ENCODE measurements at places on chromosomes 6 and 20.
A peak's percentile ranks its signal among the peaks of the same experiment; 100 is the strongest.

DNA sequence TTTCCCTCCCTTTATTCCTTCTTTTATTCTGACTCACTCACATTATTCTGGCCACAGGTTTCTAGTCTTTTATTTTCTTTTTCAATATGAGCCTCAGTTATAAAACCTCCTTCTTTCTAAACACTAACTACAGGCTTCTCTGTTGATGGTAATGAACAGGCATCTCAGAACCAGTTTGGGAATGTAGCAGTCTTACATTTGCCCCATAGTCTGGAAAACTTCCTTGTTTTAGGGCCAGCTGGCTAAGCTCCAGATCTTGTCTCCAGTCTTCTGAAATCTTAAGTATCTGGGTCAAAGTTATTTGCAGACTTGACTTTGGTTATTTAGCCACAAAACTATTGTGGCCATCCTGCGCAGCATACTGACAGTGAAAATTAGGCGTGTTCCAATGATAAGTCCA lies 97.0 kb upstream of the MAN1A1 start:
- no peak for DNase-seq

GRCh38 chr6:151176911-151177770 lies 62.6 kb upstream of the AKAP12 start:
- DNase-seq: no peak

DNA sequence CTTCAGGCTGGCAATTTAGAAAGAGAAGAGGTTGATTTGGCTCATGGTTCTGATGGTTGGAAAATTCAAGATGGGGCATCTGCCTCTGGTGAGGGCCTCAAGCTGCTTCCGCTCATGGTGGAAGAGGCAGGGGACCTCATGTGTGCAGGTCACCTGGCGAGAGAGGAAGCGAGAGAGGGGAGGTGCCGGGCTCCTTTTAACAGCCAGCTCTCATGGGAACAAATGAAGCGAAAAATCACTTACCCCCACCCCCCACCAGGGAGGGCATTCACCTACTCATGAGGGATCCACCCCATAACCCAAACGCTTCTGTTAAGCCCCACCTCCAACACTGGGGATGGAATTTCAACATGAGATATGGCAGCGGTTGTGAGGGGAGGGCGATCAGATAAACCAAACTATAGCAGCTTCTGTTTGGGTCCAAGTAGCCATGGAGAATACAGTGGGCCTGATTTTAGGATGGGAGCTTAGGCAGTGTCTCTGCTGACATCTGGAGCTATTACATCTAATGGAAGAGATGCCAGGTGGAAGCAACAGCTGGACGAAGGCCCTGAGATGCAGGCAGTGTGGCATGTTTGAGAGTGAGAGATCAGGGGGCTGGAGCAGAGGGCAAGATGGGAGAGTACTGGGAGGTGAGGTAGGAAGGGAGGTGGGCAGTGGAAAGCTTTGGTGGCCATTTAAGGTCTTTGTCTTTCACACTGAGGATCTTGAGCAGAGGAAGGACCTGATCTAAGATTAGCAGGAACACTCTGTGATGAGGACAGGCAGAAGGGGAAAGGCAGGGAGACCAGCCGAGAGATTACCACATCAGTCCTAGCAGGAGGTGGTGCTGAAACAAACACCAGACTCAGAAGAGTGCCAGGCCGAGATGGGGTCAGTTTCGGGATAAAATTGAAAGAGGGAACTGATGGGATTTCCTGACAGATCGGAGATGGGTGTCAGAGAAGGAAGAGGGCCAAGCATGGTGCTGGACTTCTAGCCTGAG lies 161.8 kb downstream of the NFATC2 start:
- no peak for DNase-seq

DNA sequence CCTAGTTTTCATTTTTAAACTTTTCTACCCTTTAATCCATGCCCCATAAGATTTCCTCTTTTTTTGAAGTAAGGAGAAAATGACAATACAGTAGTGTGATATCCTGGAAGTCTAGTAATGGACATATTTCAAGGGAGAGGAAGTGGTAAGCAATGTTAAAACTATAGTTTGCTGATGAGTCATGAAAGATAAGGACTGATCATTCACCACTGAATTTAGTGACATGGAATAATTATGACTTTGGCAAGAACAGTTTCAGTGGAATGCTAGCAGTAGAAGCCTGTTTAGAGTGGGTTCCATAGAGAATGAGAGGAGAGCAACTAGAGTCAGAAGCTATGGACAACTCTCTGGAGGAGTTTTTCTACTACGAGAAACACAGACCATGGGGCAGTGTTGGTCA lies 24.9 kb upstream of the SLC2A12 start:
- DNase-seq: no peak

DNA sequence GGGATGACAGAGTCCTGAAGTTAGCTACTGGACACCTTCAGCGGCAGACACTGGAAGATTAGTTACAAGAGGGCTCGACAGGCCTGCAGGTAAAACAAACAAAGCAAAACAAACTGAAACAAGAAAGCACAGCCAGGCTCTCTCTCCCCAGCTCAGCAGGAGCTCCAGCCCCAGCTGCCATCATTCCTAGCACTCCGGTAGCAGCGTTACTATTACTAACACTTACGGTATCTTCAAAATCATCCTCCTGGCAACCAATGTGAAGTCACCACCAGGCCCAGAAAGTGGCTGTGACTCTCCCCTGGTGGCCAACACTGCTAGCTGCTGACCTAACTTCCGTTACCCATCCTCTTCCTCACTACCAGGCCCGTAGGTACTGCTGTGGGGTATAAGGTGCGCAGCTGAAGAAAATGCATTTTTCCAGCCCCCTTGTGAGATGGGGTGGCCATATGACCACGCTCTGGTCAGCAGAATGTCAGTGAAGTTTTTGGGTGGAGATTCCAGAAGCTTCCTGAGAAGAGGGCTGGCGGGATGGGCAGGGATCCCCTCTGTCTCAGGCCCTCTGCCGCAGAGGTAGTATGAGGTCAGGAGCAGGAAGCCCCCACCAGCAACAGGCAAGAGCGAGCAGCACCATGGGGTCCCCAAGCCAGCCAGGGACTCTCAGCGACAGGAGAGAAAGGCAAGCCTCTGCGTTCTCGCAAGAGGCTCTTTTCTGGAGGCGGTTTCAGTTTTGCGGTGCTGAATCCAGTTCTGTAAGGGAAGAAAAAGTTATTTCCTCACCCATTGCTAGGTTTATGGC lies 37.4 kb upstream of the TBXT start:
- peak; percentile 23 for DNase-seq

GRCh38 chr6:80088637-80089036 lies 17.8 kb upstream of the BCKDHB start:
- no peak for DNase-seq

GRCh38 chr20:16069389-16070010 lies 503.7 kb downstream of the KIF16B start:
- DNase-seq: no peak

- no peak for DNase-seq
Observed at GRCh38 chr20:44470327-44470726, 5.3 kb upstream of the TTPAL start.

DNA sequence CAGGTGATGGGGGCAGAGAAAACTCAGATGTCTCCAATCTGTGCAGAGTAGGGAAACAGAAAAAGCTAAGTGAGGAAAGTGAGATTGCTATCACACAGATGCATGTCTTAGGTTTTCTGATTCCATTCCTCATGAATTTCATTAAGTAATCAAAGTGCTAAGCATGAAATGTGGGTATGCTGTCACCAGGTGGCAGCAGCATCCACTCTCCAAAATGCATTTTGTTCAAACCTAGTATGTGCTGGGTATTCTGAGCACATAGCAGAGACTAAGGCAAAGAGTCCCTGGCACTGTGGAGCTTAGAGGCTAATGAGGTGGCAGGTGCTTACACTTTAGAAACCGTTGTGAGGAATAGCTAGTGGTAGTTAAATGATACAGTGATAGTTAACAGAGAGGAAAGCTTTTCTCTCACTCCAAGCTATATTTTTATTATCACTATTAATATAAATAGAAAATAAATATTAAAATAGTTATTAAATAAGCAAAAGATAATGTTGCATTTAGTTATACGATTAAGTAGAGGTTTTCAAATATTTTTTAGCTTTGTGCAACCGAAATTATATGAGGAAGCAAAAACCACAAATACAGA lies 179.5 kb downstream of the CDH26 start:
- no peak for DNase-seq

GRCh38 chr6:88164061-88164460 lies 2.1 kb downstream of the CNR1 start:
- DNase-seq: no peak

DNA sequence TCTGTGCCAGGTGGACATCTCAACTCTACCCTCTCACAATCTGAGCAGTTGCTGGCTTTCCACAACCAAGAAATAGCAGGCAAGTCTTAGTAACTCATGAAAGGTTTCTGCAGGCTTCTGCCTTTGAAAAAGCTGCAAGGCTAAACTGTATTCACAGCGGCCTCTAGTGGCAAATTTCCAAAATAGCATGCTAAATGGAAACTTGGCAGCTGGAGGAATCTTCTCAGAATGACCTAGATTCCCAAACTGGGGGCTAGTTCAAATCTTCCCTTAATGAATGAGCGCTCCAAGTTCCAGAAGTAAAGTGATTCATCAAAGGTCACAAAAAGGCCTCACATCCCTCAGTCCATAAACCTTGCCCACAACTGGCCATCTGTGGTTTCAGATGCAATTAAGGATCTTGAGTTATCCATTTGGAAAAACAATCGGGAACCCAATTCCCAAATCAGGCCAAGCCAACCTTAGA lies 11.9 kb upstream of the CPNE5 start:
- peak; percentile 62 for DNase-seq

DNA sequence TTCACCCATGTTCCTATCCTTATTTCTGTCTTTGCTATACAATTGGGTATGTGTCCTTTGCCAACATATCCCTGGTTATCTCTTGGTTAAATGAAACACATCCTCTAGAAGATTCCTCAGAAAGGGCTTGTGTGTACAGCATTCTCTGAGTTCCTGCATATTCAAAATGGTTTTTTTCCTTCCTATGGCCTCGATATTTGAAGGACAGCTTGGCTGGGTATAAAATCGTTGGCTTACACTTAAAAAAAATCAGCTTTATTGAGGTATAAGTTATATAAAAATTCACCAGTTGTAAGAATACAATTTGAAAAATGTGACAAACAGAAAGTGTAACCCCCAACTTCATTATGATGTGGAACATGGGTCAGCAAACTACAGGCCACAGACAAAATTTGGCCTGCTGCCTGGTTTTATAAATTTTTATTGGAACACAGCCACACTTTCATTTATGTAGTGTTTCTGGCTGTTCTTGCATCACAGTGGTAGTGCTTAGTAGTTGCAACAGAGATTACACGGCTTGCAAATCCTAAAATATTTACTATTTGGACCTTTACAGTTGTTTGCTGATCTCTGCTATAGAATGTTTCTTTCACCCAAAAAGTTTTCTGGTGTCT lies 16.7 kb downstream of the PCMT1 start:
- DNase-seq: no peak

- DNase-seq: no peak
Observed at GRCh38 chr6:113903666-113904330, 46.7 kb downstream of the MARCKS start.
